ENCODE measurements at places on chromosomes 1 and 21. TPM values are rescaled to one million over a fixed set of nuclear protein-coding genes. Genes with fewer than 3 reads are reported as not detected.
A peak's percentile ranks its signal among the peaks of the same experiment; 100 is the strongest.

The CENPS gene
- total RNA-seq = 10.2 TPM

GRCh38 chr1:3530926-3531818 is 76.7 kb downstream of the ARHGEF16 start:
- H3K36me3 ChIP-seq = no peaks in the 10 kb centered on the region
- DNase-seq = peak; percentile 63
- H3K27ac ChIP-seq = no peak overlapping the region
- no peaks in the 10 kb centered on the region for H3K27me3 ChIP-seq
- H3K4me1 ChIP-seq = no peaks in the 10 kb centered on the region

- DNase-seq = peak; percentile 92
- H3K27ac ChIP-seq = no peak overlapping the region
- H3K4me3 ChIP-seq = no peak overlapping the region
- H3K4me1 ChIP-seq = peaks cover 8% of the 10 kb centered on the region
- H3K36me3 ChIP-seq = no peaks in the 10 kb centered on the region
Measured at GRCh38 chr1:221268295-221268694, 389.1 kb downstream of the HLX start.

- H3K36me3 ChIP-seq = no peaks in the 10 kb centered on the region
- H3K4me3 ChIP-seq = no peak overlapping the region
- no peak for DNase-seq
- H3K27ac ChIP-seq = no peak overlapping the region
Measured at GRCh38 chr1:39379187-39379586, 112.2 kb upstream of the BMP8A start.

The S100A8 gene
- total RNA-seq = not detected

- H3K27me3 ChIP-seq = no peaks in the 10 kb centered on the region
- no peak overlapping the region for H3K4me3 ChIP-seq
Measured at GRCh38 chr1:51870603-51871350, 7.8 kb downstream of the NRDC start.

DNA sequence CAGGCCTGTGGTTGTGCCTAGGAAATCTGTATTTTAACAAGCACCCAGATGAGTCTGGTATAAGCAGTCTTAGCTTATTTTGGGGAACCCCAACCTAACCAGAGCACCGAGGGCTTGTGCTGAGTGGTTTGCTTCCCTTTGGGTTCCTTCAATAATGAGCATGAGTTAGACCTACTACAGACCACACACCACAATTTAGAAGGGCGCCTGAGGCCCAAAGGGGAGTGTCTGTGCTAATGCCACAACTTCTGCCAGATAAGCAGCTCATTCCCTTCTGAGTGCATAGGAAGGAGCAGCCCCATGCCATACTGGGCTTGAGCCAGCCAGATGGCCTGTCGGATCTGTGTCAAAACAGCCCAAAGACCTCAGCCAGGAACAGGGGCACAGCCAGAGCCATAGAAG is 15.4 kb upstream of the LSS start:
- no peak overlapping the region for H3K27ac ChIP-seq
- no peaks in the 10 kb centered on the region for H3K4me1 ChIP-seq
- H3K4me3 ChIP-seq = no peak overlapping the region
- H3K36me3 ChIP-seq = peaks cover 36% of the 10 kb centered on the region

The KRTAP10-8 gene
- not detected for total RNA-seq

The PLCH2 gene
- 0.17 TPM for total RNA-seq

DNA sequence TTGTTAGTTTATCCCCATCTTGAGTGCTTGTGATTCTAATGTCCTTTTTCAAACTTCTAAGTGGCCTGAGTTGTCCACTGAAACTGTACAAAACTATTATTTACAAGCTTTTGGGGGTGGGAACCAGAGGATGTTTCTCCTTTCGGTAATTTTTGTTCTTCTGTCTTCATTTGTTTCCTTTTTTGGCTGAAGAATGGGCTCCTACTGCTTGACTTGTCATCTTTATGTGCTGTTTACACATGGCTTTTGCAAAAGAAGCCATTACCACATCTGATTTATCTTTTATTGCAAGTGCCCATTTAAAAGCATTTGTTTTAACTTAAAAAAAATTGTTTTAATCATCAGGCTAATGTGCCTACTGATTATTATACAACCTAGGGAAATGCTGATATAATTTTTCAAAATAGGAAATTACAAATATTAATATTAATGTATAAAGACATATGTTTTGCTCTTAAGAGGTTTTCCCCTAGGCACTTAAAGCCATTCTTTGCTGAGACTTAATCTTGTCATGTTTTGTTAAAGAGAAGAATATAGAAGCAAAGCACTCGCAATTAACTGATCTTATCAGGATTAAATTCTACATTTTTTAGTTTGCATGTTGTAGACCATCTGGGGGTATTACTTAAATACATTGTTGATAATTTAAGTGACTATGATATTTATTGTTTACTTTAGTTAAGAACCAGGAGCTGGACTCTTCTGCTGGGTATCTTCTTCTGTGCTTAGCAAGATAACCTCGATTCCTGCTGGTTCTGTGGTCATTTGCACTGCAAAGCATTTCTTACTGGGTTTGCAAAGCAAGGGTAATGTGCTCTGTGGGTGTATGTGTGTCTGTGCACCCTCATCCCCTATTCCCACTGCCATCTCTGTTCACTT is 40.1 kb downstream of the TMEM200B start:
- no peaks in the 10 kb centered on the region for H3K4me1 ChIP-seq
- no peak for DNase-seq
- H3K4me3 ChIP-seq = no peak overlapping the region
- H3K27ac ChIP-seq = no peak overlapping the region

The LCK gene
- total RNA-seq = not detected

The NBPF20 gene
- 2.8 TPM for total RNA-seq

DNA sequence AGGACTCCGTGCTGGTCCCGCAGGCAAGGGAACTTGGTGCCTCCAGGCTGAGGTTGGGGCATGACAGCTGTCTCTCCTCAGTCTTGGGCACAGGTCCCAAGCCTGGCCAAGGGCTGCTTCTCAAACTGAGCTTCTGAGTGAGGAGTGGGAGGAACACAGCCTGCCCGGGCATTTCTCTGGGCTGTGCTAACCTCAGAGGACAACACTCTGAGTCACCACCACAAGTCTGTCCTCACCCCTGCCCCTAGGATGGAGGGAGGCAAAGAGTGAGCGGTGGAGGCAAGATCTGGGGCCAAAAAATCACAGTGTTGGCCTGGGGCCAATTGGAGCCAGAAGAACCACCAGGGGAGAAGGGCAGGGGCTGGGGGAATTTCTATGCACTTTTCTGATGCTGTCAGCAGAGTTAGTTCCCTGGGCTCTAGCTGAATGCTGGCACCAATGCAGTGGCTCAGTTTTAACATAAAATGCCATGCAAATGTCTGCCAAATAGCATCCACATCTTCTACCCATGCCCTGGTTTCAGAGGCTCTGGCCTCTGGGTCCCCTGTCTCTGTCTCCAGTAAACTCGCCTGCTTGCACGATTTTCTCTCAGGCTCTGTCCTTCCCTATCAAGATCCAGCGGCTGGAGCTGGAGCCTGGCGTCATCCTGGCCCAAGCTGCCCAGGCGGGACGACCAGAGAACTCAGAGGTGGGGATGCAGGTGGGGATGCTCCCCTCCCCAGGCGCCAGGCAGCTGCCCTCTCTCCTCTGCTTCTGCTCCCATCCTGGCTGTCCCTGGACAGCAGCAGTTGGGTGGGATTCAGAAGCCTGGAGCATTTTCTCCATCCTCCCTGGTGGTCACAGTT is 11.0 kb upstream of the CDK18 start:
- H3K27me3 ChIP-seq = peaks cover 11% of the 10 kb centered on the region
- peaks cover 8% of the 10 kb centered on the region for H3K4me1 ChIP-seq
- H3K27ac ChIP-seq = no peak overlapping the region
- peak; percentile 90 for DNase-seq
- H3K4me3 ChIP-seq = no peak overlapping the region
- no peaks in the 10 kb centered on the region for H3K36me3 ChIP-seq

DNA sequence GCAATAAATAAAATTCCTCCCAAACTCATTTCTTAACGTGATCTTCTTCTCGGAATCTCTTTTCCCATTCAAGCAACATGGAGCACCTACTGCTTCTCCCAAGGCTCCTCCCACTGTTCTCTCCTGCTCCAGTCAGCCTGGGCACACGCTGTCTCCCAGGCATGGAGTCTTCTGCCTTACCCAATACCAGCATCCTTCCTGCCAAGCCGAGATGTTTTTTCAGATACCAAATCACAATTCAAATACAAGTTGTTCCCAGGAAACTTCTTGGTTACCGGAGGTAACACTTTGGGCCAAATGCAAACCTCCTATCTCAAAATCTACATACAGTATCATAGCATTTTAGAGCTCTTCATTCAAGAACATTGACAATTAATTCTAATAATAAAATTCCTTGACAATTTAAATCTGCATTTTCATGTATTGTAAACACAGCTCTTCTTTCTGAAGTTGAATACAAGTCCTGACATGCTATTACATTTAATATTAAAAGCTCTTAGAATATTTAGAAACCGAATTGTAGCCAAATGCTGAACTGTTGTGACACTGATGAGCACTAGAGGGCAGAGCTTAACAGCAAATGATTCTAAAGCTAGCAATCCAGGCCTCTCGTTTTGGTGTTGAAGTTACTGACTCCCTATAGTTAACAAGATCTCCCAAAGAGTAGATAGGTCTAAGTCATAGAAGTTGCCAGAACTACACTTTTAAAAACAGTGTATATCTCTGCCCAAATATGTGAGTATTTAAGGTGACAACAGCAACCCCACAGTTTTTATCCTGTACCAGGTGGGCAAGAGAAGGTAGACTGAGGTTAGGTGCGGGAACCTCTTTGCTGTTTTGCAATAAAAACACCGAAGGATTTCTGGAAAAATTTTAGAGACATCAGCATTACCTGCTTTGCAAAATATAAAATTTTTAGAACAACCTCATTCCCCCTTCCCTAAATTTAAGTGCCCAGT is 52.3 kb downstream of the BCAR3 start:
- H3K36me3 ChIP-seq = peaks cover 3% of the 10 kb centered on the region
- H3K27me3 ChIP-seq = no peaks in the 10 kb centered on the region
- H3K27ac ChIP-seq = no peak overlapping the region
- peak; percentile 66 for DNase-seq
- H3K4me3 ChIP-seq = no peak overlapping the region
- peaks cover 17% of the 10 kb centered on the region for H3K4me1 ChIP-seq

DNA sequence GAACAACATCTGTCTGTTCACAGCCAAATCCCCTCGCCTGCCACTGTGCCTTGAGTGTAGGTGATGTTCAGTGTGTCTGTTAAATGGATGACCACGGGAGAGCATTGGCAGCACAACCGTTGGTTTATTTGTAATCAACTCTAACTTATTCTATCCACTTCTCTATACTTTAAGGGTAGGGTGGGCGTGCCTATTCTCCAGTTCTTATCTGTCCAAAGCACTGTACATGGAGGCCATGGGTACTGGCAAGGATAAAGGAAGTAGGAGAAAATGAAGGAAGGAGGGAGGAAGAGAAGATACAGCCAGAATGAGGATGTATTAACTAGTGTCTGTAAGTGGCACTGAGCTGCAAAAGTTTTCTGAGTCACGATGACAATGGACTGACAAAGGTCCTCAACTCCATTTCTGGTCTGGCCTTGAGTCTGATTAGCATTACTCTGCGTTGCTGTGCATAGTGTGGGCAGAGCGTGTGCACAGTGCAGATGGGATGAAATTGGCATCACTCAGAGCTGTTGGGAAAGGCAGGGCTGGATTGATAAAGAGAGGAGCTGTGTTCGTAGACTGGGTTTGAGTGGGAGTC is 7.1 kb downstream of the RHOU start:
- H3K4me3 ChIP-seq = no peak overlapping the region
- no peaks in the 10 kb centered on the region for H3K4me1 ChIP-seq
- no peaks in the 10 kb centered on the region for H3K36me3 ChIP-seq

DNA sequence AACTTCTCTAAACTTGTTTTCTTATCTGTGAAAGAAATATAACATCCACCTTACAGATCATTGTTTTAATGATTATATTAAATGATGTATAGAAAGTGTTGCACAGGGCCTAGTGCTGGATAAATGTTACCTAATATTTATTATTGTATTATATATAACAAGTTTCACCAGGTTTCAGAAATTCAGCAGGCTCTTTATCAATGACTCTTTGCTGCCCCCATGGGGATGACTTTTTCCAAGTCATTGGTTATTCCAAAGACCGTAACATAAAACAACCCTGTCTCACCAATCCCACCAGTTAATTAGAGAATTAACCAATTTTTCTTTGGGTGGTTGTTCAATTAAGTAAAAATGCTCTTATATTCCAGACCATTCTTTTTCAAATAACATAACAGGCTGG is 7.3 kb upstream of the DEDD start:
- H3K4me1 ChIP-seq = no peaks in the 10 kb centered on the region
- no peak for DNase-seq
- H3K36me3 ChIP-seq = no peaks in the 10 kb centered on the region
- no peaks in the 10 kb centered on the region for H3K27me3 ChIP-seq
- no peak overlapping the region for H3K27ac ChIP-seq
- H3K4me3 ChIP-seq = no peak overlapping the region

GRCh38 chr21:26153758-26154157 is 16.8 kb downstream of the APP start:
- DNase-seq = no peak
- H3K4me1 ChIP-seq = peaks cover 12% of the 10 kb centered on the region
- H3K36me3 ChIP-seq = no peaks in the 10 kb centered on the region
- no peak overlapping the region for H3K4me3 ChIP-seq
- H3K27ac ChIP-seq = no peak overlapping the region

The ACBD6 gene
- total RNA-seq = 72.4 TPM

DNA sequence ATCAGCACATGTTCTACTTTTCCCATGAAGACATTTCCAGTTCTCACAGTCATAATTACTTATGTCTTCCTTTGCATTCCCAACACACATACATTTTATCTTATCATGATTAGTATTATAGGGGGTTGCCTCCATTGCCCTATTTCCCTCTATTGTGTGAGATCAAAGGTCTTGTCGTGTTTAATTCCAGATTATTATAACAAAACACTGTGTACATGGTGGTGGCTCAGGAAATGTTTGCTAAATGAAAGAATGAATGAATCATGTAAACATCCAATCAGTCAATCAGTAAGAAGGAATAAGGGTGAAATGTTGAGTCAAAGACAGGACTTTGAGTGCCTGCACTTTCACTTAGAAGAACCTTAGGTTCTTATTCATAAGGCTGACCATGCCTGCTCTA is 376.0 kb downstream of the SMYD3 start:
- no peak for DNase-seq
- H3K36me3 ChIP-seq = no peaks in the 10 kb centered on the region
- H3K4me3 ChIP-seq = no peak overlapping the region
- H3K27ac ChIP-seq = no peak overlapping the region
- H3K4me1 ChIP-seq = no peaks in the 10 kb centered on the region
- H3K27me3 ChIP-seq = no peaks in the 10 kb centered on the region

The MXRA8 gene
- total RNA-seq = 397 TPM

GRCh38 chr1:162380061-162380846 is 1.3 kb upstream of the C1orf226 start:
- H3K36me3 ChIP-seq = no peaks in the 10 kb centered on the region
- H3K4me1 ChIP-seq = no peaks in the 10 kb centered on the region
- no peak for DNase-seq
- no peak overlapping the region for H3K4me3 ChIP-seq
- no peak overlapping the region for H3K27ac ChIP-seq
- peaks cover 9% of the 10 kb centered on the region for H3K27me3 ChIP-seq

GRCh38 chr1:40057310-40058030 is 16.9 kb downstream of the CAP1 start:
- no peak overlapping the region for H3K4me3 ChIP-seq
- H3K27me3 ChIP-seq = no peaks in the 10 kb centered on the region
- no peak for DNase-seq
- H3K27ac ChIP-seq = no peak overlapping the region
